Left hindlimb (tissue), 1 donor: ENCODE measurements at places on chromosomes 3 and 15.
A peak's percentile ranks its signal among the peaks of the same experiment; 100 is the strongest.

GRCh38 chr15:44798826-44799225 lies 62.5 kb downstream of the TRIM69 start:
- DNase-seq, result no peak

GRCh38 chr3:196219194-196219969 lies 3.0 kb downstream of the SLC51A start:
- DNase-seq, result peak; percentile 79

- DNase-seq, result no peak
Measured at GRCh38 chr15:35173444-35174118, 88.5 kb upstream of the NANOGP8 start.

DNA sequence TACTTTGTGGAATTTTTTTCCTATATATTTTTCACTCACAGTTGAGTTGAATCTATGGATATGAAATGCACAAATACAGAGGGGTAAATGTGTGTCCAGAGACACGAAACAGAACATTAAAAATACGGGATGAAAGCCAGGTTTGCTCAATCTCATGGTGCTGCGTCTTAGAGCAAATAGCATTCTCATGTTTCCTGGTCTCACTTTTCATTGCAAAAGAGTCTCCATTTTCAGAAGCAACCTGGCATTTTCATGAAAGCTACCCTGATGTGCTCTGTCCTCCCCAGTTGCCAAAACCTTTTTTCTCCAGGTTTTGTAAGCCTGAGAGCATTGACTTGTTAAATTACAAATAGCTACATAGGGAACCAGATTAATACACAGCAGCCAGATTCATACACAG lies 49.5 kb upstream of the MBNL1 start:
- no peak for DNase-seq

GRCh38 chr3:131708241-131708640 lies 205.5 kb upstream of the MRPL3 start:
- no peak for DNase-seq
